ENCODE measurements at places on chromosomes 16 and 17. TPM values are rescaled to one million over a fixed set of nuclear protein-coding genes. Genes with fewer than 3 reads are reported as not detected.
A peak's percentile ranks its signal among the peaks of the same experiment; 100 is the strongest.

DNA sequence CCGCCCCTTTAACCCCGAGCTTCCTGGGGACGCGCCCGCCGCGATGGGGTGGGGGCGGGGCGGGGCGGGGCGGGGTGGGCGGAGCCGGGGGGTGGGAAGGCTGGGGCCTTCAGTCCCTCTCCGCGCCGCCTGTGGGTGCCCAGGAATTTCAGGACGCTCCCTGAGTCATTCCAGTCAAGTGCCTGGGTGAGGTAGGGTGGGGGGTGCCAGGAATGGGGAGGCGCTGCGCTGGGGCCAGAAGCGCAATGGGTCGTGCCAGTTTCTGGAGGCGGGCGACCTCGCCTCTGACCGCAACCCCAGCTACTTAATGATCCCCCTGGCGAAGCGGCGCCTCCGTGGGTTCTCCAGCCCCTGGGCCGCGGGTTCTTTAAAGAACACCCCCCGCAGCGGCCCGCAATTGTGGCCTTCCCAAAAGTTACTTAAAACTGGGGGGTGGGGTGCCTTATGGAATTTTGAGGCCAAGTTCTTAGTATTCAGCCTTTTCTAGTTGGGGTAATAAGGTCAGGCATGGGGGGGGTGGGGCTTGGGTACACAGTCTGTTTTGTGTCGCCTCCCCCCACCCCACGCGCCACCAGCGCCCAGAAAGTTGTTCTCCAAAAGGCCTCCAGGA, 826 bp upstream of the GSE1 start:
- H3K36me3 ChIP-seq: no peaks in the 10 kb centered on the region
- peak overlapping the region; percentile 72 for H3K27ac ChIP-seq
- peaks cover 65% of the 10 kb centered on the region for H3K4me1 ChIP-seq
- peak overlapping the region; percentile 76 for H3K4me3 ChIP-seq
- peak; percentile 51 for DNase-seq
- H3K27me3 ChIP-seq: no peaks in the 10 kb centered on the region

DNA sequence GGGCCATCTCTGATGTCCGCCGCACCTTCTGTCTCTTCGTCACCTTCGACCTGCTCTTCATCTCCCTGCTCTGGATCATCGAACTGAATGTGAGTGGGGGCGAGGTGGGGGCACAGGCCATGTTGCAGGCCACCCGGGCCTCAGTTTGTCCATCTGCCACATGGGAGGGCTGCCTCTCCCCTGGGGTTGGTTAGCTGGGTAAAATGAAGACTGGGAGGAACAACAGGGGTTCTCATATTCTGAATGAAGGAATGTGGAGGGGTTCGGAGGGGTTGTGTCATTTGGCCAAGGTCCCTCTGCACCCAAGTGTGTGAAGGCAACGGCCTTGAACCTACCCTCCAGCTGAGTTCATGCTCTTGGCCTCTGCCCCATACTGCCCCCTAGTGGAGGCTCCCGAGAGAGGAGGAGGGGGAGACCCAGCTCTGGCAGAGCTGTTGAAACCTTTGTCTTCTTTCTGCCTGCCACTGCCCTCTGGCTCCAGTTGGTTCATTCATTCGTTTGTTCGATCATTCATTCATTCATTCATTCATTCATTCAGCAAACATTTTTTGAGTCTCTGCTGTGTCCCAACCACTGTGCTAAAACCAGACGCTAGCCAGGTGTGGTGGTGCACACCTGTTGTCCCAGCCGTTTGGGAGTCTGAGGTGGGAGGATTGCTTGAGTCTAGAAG, 11.4 kb upstream of the TCAP start:
- no peak for DNase-seq
- peaks cover 41% of the 10 kb centered on the region for H3K36me3 ChIP-seq
- H3K4me1 ChIP-seq: peaks cover 33% of the 10 kb centered on the region
- H3K27me3 ChIP-seq: no peaks in the 10 kb centered on the region
- H3K27ac ChIP-seq: no peak overlapping the region

DNA sequence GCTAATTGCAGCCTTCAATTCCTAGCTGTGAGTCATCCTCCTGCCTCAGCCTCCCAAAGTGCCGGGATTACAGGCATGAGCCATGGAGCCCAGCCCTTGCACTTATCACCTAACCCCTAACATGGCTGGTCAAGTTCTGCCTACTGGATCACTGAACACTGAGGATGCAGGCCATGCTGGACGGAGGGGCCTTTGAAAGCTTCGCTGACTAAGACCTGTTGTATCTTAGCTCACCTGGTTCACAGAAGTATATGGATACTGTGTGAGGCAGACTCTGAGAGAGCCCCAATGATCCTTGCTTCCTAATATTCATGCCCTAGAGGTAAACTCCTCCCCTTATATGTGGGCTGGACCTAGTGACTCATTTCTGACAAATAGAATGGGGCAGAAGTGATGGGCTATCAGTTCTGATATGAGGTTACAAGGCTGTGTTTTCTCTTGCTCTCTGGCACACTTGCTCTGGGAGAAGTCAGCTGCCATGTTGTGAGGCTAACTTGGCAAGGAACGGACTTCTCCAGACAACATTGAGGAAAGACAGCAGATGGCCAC, 11.7 kb upstream of the TMIGD1 start:
- no peak overlapping the region for H3K4me3 ChIP-seq
- no peaks in the 10 kb centered on the region for H3K4me1 ChIP-seq
- no peaks in the 10 kb centered on the region for H3K36me3 ChIP-seq
- H3K27ac ChIP-seq: no peak overlapping the region

GRCh38 chr17:67379251-67379630, 2.2 kb downstream of the PITPNC1 start:
- DNase-seq: no peak
- no peaks in the 10 kb centered on the region for H3K27me3 ChIP-seq
- H3K36me3 ChIP-seq: no peaks in the 10 kb centered on the region
- H3K4me1 ChIP-seq: peaks cover 25% of the 10 kb centered on the region

GRCh38 chr17:39144416-39144840, 7.0 kb downstream of the PLXDC1 start:
- no peaks in the 10 kb centered on the region for H3K4me1 ChIP-seq
- H3K4me3 ChIP-seq: no peak overlapping the region
- DNase-seq: no peak
- H3K27ac ChIP-seq: no peak overlapping the region
- no peaks in the 10 kb centered on the region for H3K36me3 ChIP-seq

- H3K4me1 ChIP-seq: peaks cover 74% of the 10 kb centered on the region
- no peaks in the 10 kb centered on the region for H3K36me3 ChIP-seq
- DNase-seq: peak; percentile 45
- H3K4me3 ChIP-seq: peak overlapping the region; percentile 80
- peak overlapping the region; percentile 98 for H3K27ac ChIP-seq
- H3K27me3 ChIP-seq: no peaks in the 10 kb centered on the region
These were observed 3.7 kb upstream of the MYL4 start for GRCh38 chr17:47205419-47205963.

DNA sequence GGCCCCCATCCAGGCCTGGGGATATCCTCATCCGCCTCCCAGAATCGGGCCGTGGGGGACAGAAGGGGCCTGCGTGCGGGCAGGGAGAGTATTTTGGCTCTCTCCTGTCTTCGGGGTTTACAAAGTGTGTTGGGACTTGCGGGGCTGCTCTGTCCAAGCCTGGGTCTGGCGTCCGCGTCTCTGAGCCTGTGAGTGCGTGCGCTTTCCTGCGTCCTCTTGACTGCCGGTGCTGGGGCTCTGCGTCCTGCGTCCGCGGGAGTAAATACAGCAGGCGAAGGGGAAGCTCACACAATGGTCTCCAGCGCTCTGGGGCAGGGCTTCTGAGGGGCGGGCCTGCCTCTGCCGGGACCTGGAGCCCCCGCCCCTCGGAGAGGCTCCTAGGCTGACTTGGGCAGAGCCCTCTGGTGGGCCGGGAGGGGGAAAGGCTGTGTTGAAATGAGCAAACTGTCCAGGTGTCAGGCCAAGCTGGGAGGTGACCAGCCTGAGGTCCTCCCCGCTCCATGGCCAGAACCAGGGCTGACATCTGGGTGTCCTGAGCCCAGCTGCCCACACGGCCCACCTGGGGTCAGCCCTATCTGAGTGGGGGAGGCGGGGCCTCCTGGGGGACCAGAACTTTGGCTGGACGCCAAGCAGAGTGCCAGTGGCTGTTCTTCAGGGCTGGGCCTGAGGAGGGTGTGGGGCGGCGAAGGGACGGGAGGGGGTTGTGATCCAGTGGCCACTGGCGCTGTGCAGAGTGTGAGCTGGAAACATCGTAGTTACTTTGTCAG, 233.6 kb downstream of the SEC14L1 start:
- peaks cover 46% of the 10 kb centered on the region for H3K4me1 ChIP-seq
- peak overlapping the region; percentile 83 for H3K27ac ChIP-seq
- H3K36me3 ChIP-seq: peaks cover 2% of the 10 kb centered on the region
- H3K27me3 ChIP-seq: no peaks in the 10 kb centered on the region
- peak overlapping the region; percentile 92 for H3K4me3 ChIP-seq
- DNase-seq: peak; percentile 51

- DNase-seq: no peak
- H3K4me3 ChIP-seq: no peak overlapping the region
- no peaks in the 10 kb centered on the region for H3K36me3 ChIP-seq
- H3K4me1 ChIP-seq: no peaks in the 10 kb centered on the region
These were observed 137.0 kb downstream of the AIPL1 start for GRCh38 chr17:6297960-6298359.

DNA sequence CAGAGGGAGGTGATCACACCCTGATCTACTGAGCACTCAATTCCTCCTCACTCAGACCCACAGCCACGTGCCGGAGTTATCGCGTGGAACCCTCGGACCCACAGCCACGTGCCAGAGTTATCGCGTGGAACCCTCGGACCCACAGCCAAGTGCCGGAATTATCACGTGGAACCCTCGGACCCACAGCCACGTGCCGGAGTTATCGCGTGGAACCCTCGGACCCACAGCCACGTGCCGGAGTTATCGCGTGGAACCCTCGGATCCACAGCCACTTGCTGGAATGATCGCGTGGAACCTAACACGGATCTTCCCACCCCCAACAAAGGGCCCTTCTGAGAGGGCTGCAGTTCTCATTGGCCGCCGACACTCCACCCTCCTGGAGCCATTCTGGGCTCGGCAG, 97.7 kb downstream of the PGS1 start:
- peaks cover 7% of the 10 kb centered on the region for H3K27me3 ChIP-seq
- no peaks in the 10 kb centered on the region for H3K36me3 ChIP-seq
- DNase-seq: no peak
- H3K4me1 ChIP-seq: peaks cover 5% of the 10 kb centered on the region
- no peak overlapping the region for H3K4me3 ChIP-seq
- no peak overlapping the region for H3K27ac ChIP-seq

DNA sequence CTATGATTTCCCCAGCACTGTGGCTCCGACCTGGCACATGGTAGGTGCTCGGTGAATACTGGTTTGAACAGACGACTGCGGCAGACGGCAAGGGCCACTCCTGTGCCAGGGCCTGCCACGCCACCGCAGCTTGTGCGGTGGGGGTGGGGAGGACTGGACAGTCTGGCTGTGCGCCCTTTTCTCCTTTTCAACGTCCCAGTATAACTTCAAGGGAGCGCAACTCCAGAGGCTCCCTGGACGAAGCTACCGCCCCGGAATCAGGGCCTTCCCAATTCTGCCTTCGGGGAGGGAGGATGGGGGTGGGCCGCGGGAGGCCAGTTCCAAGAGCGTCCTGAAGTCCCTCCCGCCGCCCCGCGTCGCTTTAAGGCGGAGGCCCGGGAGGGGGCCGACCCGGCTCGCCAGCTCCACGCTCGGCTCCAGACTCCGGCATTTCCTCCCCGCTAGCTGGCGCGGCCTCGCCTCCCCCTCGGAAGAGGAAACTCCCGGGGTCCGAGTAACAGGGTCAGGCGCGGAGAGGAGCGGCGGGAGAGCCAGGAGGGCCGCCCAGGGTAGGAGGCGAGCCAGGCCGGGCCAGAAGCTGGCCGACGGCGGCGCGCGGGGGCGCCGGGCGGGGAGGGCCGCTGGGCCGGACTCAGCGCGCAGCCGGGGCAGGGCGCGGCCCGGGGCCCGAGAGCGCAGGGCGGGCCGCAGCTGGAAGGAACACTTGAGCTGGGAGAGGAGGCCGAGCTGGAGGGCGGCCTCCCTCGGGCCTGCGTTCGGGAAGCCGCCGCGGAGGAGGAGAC, at the start of gene ITPRIPL2:
ITPRIPL2 (plus strand) TSS at position 388 of the 782 bp plus-strand sequence. CDS start 498 bp downstream, outside the sequence.
- H3K27ac ChIP-seq: peak within 1 kb of the TSS; percentile 56
- peaks cover 9% of the 10 kb centered on the region for H3K27me3 ChIP-seq
- peak within 1 kb of the TSS; percentile 79 for H3K4me3 ChIP-seq
- H3K36me3 ChIP-seq: no peaks in the 10 kb centered on the region
- DNase-seq: peak; percentile 33

DNA sequence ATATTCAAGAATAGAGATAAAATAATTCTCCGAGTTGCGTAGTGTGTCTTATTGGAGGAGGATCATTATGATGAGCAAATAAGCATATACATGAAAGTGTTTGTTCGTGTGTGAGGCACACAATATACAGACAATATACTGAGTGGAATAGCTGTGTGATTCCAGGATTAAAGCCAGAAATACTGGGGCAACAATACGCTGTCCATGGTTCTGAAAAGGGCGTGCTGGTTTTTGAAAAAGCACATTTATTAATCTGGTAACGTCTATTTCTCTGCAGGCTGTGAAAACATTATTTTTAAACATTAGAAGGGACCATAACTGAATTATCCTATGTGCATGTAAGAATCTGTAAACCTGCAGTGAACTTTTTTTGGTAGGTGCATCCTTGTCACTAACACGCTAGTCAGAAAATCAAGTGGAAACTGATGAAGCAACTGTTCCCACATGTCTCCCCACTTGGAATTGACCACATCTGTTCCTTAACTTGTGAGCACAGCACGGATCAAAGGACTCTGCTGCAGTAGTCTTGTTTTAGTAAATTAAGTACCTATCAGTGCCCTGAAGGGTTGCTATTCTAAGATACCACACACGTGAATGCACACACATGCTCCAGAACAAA, 346.0 kb downstream of the GRIN2A start:
- H3K36me3 ChIP-seq: no peaks in the 10 kb centered on the region
- peaks cover 7% of the 10 kb centered on the region for H3K27me3 ChIP-seq
- H3K27ac ChIP-seq: no peak overlapping the region
- DNase-seq: no peak
- H3K4me1 ChIP-seq: no peaks in the 10 kb centered on the region
- no peak overlapping the region for H3K4me3 ChIP-seq

DNA sequence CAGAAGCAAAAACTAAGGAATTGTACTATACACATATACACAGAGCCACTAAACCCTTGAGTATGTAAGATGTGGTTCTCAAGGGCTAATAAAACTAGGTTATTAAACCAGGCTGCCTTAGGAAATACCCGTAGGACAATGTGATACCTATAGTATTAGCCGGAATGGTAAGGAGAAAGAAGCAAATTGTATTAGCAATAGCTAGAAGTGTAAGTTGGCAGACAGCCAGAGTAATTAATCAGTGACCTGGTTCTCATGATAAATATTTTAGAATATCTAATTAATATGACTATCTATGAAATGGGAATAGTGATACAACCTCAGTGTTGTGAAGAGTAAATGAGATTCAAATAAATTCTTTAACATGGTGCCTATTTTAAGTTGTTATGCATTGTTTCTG, 18.6 kb downstream of the GDPD1 start:
- no peaks in the 10 kb centered on the region for H3K4me1 ChIP-seq
- no peak overlapping the region for H3K4me3 ChIP-seq
- H3K27me3 ChIP-seq: no peaks in the 10 kb centered on the region
- H3K27ac ChIP-seq: no peak overlapping the region
- no peaks in the 10 kb centered on the region for H3K36me3 ChIP-seq

The SNAI3 gene
- total RNA-seq: 2.7 TPM

The CDH1 gene
- 8.2 TPM for total RNA-seq

The MYO19 gene
- 85.6 TPM for total RNA-seq
